ENCODE measurements at places on chromosomes 6 and 20.

- no peak for DNase-seq
These were observed 9.5 kb upstream of the CDKN1A start for GRCh38 chr6:36669002-36669401.

- DNase-seq, result no peak
These were observed 68.7 kb upstream of the FOXC1 start for GRCh38 chr6:1540864-1541521.

GRCh38 chr6:126167726-126168125 lies 172.2 kb upstream of the CENPW start:
- no peak for DNase-seq

- no peak for DNase-seq
These were observed 163.7 kb downstream of the DLL1 start for GRCh38 chr6:170127151-170127550.

- DNase-seq, result peak; percentile 68
These were observed 851 bp downstream of the SNX5 start for GRCh38 chr20:17967521-17968365.

DNA sequence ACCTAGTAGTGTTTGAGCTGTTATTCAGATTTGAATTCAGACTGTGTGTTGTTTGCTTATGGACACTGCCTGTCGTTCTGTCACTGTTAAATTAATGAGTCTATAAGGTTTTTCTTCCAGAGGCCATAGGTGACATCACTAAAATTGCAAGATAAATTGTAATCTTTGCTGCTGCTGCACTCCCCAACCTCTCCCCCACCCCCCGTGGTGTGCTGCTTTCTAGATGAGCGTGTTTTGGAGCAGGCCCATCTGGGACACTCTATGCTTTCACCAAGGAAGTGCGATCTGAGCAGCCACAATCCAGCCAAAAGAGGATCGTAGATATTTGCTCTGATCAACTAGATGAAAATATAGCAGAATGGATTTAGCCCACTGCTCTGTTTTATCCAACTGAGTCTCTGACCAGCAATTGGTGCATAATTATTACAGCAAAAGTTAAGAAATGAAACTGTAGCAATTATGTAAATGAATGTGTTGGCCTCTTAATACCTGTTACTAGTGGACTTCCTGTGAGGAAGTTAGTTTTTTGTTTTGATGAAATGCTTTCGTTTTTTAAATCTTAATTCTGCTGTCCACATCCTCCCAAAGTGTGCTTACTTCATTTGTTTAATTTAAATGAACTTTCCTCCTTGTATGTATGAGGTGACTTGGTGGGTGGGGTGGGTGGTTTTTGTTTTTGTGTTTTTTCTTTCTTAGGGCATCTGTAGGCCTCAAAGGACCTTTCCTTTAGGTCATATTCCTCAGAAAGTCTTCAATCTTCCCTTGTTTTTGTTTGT lies 58.1 kb downstream of the RPRD1B start:
- DNase-seq, result no peak

GRCh38 chr6:117605169-117605826 lies 3.0 kb upstream of the GOPC start:
- peak; percentile 72 for DNase-seq

DNA sequence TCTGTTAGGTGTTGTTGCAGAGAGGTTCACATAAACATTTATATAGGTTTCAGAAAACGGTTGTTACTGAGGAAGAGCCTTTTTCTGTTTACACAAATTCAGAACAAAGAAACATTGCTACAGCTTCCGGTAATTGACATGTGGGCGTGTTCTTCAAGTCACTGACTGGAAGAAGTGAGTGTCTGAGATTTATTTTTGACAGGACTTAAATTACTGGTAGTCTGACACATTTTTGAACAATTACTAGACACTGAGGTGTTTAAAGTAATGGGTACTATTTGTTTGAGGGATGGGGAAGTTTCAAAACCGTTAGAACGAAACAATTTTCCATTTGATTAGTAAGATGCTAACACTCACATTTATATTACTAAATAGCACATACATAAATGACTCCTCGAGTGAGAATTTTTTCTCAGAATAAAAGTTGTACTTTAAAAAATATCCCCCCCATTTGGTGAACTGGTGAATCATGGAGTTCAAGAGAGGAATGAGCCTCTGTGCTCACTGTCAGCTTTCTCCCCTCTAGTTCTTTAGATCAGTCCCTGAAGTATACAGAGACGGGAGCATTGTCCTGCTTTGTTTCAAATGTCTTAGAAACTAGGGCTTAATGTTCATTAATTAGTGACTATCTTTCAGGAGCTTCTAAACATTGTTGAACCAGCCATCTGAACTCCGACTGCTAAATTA lies 98.7 kb downstream of the TSHZ2 start:
- no peak for DNase-seq

GRCh38 chr6:110098511-110099116 lies 80.9 kb downstream of the WASF1 start:
- no peak for DNase-seq

GRCh38 chr6:67345946-67346345 lies 1289.1 kb upstream of the ADGRB3 start:
- DNase-seq, result no peak

DNA sequence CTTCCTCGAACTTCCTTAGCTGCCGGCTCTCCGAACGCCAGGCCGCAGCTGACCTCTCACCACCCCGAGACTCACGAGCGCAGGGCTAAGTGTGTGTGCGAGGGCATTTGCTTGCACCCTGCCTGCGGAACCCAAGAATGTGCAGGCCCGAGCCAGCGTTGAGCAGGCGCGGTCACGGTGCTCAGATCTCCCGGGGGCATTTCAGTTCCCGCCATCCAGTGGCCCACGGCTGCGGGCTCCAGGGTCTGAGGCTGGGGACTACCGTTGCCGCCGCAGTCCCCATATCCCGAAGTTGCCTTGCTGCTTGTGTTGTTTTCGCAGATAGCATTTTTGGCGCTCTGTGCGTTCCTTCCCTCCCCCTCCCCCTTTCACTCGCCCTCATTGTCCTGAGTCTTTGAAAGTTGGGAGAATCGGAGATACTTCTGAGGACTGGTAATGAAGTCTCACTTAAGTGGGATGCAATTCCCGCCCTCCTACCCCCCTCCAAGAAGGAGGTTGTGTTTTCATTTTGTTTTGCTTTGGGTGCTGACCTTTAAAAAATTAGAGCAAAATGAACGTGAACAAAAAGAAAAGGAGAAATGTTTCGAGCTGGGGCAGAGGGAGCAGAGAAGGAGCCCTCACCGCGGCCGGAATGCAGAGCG lies 1.7 kb downstream of the NR2E1 start:
- DNase-seq, result no peak

GRCh38 chr20:1619861-1620444 lies at the start of gene SIRPB1:
SIRPB1 (minus strand) TSS chr20:1620009; CDS start chr20:1619944, 65 bp downstream.
- DNase-seq, result no peak

GRCh38 chr20:44306927-44307326 lies 4.1 kb downstream of the FITM2 start:
- no peak for DNase-seq

DNA sequence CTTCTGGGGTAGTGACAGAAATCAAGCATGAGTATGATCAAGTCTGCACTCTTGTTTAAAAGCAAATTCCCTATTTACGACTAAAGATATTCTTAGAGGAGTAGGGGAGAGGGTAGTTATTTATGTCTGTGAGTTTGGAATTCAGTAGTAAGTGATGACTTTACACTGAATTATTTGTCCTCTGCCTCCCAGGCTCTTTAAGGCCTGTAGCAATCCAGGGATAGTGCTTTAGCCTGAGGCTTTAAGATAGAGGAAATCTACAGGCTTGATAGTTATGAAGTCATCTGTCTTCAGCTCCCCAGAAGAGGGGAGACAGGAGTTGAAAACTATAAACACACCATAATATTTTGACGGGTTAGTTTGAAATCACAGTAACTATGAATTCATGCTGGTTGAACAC lies 664.5 kb downstream of the EPM2A start:
- no peak for DNase-seq

DNA sequence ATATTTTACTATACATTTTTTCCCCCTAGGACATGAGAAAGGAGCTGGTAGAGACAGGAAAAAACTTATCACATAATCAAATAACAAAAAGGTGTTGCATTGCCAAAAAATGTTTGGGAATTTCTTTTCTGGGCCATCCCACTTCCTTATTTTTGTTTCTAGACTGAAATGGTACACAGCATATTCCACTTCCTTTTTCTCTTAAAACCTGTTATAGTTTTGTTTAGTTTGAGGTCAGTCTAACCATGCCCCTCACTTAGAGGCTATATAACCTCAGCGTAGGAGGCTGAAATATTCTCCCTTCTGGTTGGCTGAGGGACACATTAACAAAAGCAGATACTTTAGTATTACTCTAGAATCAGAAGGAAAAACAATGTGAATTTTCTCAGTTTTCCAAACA lies 323.9 kb downstream of the GJA1 start:
- no peak for DNase-seq

DNA sequence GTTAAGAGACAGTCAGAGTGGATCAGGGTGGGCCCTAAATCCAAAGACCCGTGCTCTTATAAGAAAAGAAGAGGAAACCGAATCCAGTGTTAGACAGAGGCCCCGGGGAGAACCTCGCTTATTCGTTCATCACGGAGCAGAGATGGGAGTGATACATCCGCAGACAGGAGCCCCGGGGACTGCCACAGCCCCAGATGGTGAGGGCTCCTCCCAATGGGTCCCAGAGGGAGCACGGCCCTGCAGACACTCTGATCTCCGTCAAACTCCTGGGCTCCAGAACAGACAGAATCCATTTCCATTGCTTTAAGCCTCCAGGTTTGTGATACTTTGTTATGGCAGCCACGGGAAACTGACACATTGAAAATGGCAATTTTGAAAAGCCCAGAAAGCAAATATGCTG lies 47.0 kb downstream of the CDH4 start:
- DNase-seq, result no peak

DNA sequence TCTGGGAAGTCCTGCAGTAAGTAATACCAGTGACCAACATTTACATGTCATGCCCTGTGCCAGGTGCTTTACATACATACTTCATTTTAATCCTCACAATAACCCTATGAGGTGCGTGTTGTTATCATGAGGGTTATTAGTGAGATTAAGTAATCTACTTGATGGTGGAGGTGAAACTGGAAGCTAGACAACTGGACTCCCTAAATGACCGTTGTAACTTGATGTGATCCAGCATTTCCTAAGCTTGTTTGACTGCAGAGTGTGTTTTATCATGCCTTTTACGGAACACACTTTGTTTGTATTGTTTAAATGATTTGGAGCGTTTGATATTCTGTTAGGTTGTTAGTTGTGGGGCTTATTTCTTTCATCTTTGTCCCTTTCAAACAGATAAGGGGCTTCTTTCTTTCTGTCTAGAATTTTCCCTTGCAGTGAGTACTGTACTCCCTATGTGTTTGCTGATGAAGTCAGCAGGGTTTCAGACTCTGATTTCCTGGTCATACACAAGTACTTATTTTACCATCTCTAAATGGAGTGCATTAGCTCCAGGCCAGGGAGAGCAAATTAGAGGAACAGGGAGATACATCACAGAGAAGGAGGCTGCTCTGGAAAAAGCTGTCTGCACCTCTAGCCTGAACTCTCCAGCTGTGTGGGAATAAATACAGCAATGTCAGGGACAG lies 29.7 kb downstream of the CHMP4B start:
- DNase-seq, result no peak

GRCh38 chr6:21306546-21306945 lies 287.0 kb upstream of the SOX4 start:
- DNase-seq, result no peak

DNA sequence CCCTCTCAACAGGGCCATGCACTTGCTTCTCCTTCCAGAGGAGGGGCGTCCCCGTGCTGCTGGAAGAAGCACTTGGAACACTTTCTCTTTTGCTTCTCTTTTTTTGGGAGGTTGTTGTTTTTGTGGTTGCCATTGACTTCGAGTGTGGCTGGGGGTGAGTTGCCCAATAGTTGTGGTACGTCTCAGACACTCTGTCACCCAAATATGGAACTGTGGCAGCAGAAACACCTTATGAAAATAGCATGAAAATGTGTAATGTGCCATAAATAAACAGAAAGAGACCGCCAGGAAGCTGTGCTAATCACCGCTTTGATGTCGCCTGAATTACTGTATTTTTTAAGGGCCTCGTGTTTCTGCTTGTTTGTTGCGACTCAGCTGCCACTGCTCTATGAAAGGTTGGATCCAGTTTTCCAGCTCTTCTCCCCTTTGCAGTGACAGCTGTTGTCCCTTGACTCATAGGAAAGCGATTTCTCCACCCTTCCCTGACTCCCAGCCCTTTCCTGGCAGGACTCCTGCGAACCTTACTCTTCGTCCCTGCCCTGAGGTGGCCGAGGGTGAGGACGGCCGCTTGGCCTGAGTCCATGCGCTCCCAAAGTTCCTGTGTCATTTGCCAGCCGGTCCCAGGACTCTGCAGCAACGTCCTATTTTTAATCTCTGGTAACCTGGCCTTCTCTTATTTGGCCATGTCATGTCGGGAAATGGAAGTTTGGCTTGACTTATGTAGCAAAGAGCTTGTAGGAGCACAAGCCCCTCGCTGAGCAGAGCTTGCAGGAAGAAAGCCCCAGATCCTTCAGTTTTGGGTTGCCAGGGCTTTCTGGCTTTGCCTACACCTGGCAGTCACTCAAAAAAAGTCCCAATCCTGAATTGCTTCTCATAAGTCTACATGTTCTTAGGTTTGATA lies 694.6 kb downstream of the QKI start:
- DNase-seq, result no peak

DNA sequence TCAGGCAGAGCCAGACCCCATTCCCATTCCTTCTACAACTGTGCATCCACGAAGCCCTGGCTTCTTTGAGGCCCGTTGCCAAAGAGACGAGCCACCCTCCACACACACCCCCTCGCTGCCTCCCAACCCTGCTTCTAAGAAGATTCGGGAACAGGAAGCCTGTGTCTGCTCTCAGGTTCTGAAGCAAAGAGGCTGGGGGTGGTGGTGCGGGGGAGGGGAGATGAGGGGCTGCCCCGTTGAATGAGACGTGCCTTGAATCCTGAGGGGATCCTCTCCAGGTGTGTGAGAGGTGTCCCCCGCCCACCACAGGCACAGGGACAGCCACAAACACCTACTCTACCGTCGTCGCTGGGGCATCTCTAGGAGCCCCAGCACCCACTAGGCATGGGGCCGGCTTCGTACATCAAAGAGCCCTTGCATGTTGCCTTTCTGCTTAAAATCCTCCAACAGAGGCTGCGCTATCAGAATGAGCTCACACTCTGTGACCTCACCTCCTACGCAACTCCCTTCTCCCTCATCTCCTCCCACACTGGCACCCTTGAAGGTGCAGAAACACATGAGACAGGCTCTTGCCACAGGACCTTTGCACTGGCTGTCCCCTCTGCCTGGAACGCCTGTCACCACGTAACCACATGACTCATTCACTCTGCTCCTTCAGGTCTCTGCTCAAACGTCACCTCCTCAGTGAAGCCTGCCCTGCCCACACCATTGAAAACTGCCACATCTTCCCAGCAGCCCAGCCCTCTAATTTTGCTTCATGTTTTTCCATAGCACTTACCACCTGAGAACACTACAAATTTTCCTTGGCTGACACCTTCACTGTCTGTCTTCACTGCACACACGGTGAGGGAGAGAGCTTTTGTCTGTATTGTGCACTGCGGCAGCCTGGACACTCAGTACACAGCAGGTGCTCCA lies 58.5 kb downstream of the PREX1 start:
- no peak for DNase-seq

DNA sequence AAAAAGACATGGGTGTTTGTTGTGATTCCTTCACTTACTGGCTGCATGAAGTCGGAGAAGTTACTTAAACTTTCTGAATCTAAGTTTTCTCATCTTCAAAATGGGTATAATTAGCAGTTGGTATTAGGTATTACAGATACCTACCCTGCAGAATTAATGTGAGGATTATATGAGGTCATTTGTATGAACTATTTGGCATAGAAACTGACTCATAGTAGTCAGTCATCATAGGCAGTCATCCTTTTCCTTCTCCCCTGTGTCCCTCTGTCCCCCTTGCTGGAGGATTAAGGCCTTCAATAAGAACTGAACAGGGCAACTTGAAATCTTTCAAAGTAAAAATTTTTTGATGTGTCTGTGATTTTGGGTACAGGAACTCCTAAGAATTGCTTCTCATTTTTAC lies 26.3 kb downstream of the RALGAPB start:
- DNase-seq, result no peak

All from hematopoietic multipotent progenitor cell treated with erythropoietin and hydrocortisone succinate and interleukin-3 and kit ligand, for 17 days (in vitro differentiated cells).